NCI-H1417 (cell line): ENCODE measurements at places on chromosomes 7 and 10.
A peak's percentile ranks its signal among the peaks of the same experiment; 100 is the strongest.

DNA sequence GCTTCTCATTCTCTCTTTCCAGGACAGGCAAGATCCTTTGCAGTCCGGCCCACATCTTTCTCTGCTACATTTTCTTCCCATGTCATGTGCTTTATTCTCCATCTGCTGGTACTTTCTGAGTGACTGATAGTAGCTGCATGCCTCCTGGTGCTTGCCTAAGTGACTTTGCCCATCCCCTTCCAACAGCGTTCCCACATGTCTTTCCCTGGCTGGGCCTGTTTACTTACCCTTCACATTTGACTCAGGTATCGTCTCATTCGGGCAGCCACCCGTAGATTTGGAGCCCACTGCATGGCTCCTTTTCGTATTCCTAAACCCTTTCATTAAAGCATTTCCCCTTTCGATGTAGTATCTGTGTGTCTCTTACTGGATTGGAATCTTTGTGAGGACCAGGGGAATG, 24.6 kb downstream of the TYW1 start:
- DNase-seq = no peak

DNA sequence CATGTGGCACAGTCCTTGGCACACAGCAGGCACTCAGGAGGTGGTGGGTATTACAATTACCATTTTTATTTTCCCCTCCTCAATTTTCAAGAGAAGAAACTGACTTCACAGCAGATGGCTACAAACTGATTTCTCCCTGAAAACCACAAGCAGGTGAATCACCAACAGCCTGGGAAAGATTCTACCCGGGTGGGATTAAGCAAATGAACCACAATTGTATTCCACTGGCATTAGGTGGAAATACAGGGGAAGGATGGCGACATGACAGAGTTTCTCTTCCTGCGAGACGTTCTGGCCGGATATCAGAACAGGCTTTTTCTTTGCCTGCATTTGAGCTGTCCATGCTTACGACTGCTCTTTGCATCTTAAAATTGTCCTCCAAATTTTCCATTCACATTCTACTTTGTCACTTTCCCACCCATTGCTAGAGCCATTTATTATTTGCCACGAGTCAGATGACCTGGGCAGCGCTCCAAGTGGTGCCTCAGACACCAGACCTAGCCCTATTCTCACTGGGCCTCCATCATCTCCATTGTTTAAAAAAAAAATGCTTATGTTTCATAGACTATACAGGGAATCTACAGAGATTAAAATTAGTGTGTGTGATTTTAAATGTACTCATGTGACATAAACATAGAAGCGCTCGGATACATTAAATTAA, 4.6 kb downstream of the DENND11 start:
- DNase-seq = no peak

DNA sequence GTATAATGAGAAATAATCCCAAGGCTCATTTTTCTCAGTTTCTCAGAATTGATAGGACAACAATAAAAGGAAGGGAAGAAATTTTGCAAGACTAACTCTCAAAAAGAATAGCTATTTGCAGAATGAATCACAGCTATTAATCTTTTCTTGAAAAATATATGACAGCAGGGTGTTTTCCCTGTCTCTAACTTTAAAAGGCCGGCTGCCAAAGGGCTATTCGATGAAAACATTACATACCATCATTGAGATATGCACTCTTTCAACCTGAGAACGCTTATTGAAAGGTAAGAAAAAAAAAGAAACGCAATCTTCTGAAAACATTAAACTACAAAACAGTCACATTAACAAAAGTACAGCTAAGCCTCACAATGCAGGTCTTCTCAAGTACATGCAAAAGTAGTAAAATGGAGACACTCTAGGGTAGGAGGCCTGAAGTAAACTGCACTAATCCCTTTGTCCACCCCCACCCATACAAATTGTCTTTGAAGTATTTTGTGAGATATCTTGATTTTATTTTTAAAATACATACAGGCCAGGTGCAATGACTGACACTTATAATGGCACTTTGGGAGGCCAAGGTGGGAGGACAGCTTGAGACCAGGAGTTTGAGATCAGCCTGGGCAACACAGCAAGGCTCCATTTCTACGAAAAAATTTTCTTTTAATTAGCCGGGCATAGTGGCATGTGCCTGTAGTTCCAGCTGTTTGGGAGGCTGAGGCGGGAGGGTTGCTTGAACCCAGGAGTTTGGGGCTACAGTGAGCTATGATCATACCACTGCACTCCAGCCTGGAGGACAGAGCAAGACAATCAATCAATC, 83.0 kb downstream of the PARD3 start:
- no peak for DNase-seq

- no peak for DNase-seq
These were observed 225.3 kb downstream of the GLRX3 start for GRCh38 chr10:130361351-130362105.

DNA sequence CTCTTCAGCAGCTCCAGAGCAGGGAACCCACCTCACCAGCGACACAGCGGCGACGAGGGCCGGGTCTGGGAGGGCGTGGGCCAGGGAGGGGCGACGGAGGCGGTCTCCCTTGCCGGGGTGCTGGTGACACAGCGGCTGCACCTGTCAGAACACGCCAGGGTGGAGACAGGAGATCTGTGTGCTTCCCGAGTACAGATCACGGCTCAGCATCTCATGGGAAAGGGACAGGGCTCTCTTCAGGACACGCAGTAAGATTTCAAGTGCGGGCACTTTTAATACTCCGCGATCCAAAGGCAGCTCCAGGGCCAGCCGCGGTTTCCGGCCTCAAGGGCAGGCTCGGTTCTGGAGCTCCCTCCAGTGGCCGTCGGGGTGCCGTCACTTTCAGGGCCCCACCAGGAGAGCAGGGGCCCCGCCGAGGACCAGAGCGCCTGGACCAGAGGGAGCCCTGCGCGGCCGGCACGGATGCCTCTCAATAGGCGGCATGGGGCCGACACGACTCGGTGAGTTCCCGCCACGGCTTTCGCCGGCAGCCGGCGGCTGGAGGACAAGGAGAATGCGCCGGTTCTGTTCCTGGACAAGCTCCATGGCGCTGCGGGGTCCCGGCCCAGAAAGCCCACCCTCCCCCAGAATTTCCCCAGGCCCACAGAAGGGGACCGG, 21.4 kb downstream of the GPR146 start:
- peak; percentile 31 for DNase-seq

DNA sequence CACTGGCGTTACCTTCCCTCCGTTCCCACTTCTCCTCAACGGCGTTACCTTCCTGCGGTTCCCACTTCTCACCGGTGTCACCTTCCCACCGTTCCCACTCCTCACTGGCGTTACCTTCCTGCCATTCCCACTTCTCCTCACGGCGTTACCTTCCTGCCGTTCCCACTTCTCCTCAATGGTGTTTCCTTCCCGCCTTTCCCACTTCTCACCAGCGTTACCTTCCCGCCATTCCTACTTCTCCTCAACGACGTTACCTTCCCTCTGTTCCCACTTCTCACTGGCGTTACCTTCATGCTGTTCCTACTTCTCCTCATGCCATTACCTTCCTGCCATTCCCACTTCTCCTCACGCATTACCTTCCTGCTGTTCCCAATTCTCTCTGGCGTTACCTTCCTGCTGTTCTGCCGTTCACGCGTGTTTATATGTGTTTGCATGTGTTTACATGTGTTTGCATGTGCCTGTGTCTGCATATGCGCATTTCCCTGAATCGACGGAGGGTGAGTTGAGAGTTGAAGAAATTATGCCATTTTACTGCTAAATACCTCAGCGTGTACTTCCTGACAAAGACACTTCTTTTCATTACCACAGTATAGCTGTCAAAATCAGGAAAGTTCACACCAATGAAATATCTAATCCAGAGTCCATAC, 23.2 kb upstream of the CFAP46 start:
- DNase-seq = no peak

GRCh38 chr10:75541411-75541810, 110.0 kb downstream of the LRMDA start:
- DNase-seq = no peak

GRCh38 chr10:8052341-8052955, 2.0 kb upstream of the GATA3 start:
- DNase-seq = no peak

DNA sequence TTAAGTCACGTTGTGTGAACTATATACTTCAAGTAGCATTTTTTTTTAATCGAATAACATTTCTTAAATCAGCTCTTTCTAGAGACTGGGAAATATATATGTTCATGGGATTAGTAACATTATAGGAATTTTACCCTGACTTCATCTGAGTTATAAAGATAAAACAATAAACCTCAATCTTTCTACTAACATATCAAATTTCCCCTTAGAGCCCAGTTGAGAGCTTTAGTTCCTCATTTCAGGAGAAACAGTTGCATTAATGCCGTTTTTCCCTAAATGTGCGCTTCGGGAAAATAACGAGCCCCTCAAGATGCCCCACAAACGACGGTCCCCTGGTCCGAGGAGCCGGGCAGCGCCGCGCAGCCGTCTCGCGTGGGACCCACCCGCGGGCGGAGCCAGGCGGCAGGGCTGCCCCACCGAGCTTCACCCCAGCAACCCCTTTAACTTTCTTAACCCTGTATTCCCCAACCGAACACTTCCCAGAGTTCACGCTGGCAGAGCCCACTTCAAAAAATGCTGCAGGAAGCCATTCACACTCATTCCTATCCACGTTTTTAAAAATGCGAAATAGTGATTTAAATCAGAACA, 152.5 kb upstream of the YAE1 start:
- DNase-seq = no peak

- DNase-seq = no peak
These were observed 444 bp downstream of the NKX1-2 start for GRCh38 chr10:124449170-124450011.

DNA sequence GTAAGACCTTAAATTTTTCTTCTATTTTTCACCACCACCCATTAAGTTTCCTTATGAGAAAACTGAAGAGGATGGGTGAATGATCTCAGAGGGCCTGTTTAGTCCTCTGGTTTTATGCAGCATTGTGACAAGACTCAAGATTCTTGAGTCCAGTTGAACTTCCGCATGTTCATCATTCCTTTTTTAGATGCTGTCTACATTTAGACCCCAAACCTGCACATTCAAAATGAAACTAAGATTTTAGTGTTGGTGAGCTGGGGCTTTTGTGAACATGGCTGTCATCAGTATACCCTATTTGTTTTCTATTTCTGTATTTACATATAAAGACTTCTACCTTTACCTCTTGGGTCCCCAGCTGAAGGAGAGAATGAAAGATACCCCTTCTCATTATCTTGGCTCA, 31.1 kb downstream of the NET1 start:
- no peak for DNase-seq

- no peak for DNase-seq
These were observed 8.2 kb downstream of the TWIST1 start for GRCh38 chr7:19109000-19109946.

- DNase-seq = no peak
These were observed 24.6 kb upstream of the LIMK1 start for GRCh38 chr7:74059037-74059436.

DNA sequence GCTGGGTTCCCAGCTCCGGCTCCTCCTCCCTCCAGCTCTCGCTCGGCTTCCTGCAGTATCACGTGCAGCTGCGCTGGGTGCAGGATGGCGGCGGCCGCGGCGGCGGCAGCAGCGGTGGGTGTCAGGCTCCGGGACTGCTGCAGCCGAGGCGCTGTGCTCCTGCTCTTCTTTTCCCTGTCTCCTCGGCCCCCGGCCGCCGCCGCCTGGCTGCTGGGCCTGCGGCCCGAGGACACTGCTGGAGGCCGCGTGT, at the start of gene CNNM1:
Gene CNNM1 (plus strand): TSS at position 53 of the 250 bp plus-strand sequence. CDS start 32 bp downstream, at position 85.
- DNase-seq = peak; percentile 18

DNA sequence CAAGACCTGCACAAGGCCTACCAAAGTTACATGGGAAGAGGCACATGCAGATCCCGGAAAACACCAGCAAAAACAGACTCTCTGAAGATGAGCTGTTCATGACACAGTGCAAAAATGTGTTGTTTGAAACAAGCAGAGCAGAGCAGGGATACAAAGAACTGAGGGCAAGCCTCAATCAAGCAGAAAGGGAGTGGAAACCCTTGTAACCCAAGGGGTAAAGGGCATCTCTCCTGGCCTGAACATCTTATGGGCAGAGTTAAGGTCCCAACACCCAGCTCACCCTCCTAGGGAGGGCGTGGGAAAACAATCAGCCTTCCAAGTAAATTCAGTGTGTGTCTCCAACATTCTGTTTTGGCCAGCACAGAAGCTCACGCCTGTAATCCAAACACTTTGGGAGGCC, 10.5 kb downstream of the PSPH start:
- no peak for DNase-seq

DNA sequence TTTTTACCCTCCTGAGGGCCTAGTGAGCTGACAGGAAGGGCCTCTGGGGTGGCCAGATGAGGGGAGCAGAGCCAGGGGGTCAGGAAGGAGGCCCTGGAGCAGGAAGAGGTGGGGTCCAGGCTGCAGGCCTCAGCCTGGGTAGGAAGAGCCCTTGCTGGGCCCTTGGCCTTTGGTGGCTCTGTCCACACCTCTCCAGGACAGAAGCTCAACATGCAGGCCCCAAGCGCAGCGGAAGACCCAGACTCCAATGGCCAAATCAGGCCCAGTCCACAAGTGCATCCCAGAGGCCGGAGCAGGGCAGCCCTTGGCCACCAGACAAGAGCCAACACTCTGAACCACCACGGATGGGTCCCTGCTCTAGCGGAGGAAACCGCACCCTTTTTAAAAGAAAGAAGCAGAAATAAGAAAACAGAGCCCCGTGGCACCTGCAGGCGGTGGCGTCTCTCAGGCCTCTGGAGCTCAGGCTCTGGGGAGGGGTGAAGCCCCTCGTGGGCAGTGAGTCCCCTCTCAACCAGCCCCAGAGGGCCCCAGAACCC, 52.8 kb downstream of the FOXL3 start:
- DNase-seq = no peak

DNA sequence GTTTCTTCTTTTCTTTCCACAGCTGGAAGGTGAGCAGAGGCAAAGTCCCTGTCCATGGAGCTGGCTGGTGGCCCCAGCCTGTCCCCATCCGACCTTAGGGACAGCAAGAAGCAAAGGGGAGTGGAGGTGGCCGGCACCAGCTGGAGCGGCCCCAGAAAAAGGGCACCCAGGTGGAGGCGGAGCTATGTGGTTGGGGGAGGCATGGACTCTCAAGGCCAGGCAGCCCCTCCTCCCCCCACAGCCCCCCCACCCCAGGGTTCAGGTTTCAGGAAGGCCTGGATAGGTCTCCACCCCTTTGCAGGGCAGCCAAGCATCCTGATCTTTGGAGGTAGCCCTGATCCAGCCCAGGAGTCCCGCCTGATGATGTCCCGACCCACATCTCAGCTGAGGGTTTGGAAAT, at the start of gene SSC4D:
Gene SSC4D (minus strand): TSS at position 161 of the 400 bp plus-strand sequence. CDS start 5,258 bp downstream, outside the sequence.
- DNase-seq = no peak

GRCh38 chr7:23490357-23491135, 20.3 kb upstream of the IGF2BP3 start:
- peak; percentile 76 for DNase-seq

- DNase-seq = no peak
These were observed 41.9 kb downstream of the MKI67 start for GRCh38 chr10:128084364-128084763.
